ENCODE measurements at places on chromosomes 2 and 18.
A peak's percentile ranks its signal among the peaks of the same experiment; 100 is the strongest.

- no peak for DNase-seq
Measured at GRCh38 chr2:126627643-126628042, 28.3 kb upstream of the GYPC start.

GRCh38 chr2:186693446-186693832, 421 bp upstream of the FAM171B start:
- no peak for DNase-seq

DNA sequence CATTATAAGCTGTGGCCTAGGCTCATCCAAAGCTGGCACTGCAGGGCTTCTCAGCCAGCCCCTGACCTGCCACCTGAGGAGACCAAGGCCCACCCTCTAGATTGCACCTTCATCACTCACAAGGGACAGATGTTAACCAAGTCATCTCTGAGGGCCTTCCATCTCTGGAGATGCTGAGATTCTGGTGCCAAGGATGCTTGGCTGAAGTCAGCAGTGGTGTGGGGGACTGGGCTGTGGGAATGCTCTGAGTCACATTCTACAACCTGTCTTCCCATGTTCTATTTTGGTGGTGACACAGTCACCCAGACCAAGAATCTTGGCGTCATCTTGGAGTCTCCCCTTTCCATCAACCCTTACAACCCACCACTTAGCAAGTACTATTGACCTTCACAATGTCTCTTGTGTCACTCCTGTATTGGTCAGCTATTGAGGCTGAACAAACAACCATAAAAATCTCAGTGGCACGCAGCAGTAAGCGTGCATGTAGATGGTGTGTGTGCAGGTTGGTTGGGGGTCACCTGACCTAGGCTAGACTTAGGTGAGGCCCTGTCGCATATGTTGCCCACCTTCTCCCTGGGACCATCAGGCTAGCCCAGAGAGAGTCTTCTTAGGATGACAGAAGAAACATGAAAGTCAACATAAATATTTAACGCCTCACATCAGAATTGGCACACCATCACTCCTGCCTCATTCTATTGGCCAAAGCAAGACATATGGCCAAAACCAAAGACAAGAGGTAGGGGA, 135.0 kb downstream of the SMAD7 start:
- DNase-seq: no peak

GRCh38 chr2:48440103-48440390, 89.9 kb upstream of the STON1 start:
- DNase-seq: no peak

DNA sequence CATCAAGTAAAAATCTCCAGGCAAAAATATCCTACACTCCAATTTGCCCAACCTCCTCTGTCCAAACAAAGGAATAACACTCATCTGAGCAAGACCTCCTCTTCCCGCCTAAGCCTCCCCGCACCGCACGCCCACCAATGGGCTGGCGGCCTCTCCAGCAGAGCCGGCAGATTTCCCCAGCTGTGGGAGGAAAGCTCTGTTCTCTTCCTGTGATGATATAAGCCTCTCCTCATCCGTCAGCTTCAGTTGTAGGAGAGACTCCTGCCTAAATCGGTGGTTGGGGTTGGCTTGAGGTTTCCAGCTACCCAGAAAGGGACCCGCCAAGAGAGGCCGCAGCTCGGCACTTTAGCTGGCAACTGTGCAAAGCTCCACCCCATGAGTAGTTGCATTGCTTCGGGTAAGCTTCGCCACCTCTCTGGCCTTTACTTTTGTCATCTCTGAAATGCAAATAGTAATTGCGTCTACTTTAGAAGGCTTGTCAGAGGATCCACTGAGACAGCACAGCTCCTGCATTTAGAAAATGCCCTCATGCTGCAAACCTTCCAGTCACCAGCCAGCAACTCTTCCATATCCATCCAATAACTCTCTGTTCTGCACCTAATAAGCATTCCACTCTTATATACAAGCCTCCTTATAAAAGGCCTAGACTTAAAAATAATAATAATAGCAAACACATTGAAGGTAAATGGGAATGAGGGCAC, 146.4 kb downstream of the MYT1L start:
- DNase-seq: no peak

DNA sequence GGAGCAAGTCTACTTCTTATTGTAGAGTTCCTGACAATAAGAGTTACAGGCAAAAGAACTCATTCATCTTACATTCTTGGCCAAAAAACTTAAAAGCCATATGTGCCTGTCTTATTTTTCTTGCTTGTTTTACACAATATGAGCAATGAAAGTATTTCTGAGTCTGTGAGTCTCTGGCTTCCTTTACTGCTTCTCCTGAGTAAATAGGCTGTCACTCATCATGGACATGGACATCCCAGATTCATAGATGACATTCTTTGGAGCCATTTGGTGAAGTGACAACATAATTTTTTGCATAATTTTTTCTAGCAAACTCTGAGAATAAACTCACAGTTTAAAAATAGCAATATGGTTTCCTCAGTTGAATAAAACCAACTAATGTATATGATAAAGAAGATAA, 179.3 kb downstream of the SNTG2 start:
- DNase-seq: no peak

DNA sequence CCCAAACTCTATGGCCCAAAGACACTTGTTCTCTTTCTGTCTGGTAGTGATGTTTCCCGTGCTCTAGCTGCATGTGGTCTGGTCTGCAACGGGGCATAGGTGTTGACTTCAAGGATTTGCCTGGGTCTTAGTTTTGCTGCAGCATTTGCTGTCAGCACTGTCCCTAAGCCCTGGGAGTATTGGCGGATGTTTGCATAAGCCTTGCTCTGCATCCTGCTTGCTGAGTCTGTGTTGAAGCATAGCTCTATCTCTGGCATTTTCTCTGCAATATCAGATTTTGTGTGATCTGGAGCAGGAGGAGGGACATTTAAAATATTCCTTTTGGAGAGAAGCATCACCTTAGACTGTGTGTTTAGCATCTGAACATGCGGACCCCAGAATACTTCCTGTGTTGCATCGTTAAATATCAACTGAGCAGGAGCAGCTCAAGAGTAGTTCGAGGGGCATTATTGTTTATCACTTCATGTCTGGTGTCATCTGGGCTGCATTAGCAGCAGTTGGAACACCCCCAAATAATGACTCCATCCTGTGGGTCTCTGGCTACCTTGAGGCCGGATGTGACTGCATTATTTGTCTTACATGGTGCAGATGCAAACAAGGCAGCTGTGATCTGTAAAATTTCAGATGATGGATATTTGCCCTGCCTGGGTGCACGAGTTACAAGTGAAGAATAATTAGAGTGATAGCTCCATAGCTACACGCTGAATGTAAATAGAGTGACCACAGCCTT, 231.7 kb downstream of the TRIB2 start:
- no peak for DNase-seq

DNA sequence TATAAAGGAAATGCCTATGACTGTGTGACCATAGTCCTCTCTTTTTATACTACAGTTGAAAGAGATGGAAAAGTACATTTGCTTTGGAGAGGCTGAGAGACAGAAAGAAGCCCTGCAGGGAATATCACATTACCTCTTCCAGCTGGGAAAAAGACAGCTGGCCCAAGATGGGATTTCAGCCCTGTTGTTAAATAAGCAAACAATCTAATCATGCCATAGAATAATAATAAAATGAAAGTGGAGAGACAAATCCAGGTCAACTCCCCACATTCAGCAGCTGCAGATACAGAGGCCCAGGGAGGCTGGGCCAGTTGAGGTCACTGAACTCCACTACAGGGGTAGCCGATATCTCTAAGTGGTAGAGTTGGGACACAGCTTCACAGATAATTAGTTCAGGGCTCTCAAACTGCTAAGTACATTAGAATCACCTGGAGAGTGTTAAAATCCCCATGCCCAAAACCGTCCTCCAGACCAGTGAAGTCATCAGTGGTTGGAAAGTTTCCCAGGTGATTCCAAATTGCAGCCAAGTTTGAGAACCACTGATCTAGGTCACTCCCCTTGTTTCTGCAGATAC, 81.9 kb downstream of the MOGAT1 start:
- DNase-seq: peak; percentile 73

GRCh38 chr2:60948161-60948560, 66.8 kb downstream of the REL start:
- DNase-seq: no peak

DNA sequence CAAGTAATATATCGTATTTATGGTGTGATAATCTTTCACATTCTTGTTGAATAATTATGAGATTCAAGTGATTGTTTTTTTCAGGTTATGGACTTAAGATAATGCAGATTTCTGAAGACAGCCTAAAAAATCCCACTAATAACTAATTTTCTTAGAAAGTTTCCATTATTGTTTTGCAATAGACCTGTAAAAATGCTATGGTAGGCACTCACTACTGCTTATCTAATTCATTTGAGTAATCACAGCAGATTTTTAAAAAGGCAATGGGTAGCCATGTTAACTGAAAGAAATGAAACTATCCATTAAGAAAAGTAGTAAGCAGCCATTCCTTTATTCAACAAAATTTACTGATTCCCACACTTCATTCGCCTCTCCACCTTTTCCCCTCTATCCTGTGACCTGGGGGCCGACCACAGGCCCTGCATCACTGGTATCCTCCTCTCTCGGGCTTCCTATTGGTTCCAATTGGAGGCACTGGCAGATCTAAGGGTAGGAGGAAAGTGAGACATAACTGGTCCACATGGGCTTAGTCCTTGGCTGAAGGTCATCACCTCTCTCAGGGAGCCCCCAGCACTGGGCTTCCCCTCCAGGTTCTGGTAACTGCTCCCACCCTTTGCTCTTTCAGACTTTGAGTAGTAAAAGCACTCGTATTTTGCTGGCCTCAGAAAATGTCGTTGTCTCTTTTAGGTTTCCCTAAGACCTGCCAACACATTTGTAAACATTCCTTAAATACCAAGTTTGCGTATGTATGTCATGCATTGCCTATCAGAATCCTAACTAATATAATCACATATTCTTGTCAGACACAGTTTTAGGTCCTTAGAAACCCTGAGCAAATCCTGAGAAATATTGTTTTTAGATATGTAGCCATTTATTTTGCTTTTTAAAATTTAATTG, 18.5 kb downstream of the RBMS1 start:
- no peak for DNase-seq

Measured in NCI-H524 treated with DMSO at 0.1 percent for 48 hours (cell line).